ENCODE measurements at places on chromosomes 3 and 15. TPM values are rescaled to one million over a fixed set of nuclear protein-coding genes. Genes with fewer than 3 reads are reported as not detected.

The ACAD11 gene
- total RNA-seq, result 19.5 TPM

The ADPRH gene
- 2.0 TPM for total RNA-seq

The LRRC31 gene
- not detected for total RNA-seq

The XIRP1 gene
- not detected for total RNA-seq

The ANKRD63 gene
- not detected for total RNA-seq

The DISP2 gene
- total RNA-seq, result 0.30 TPM

The P2RY1 gene
- total RNA-seq, result 0.30 TPM

The RETNLB gene
- not detected for total RNA-seq

The C3orf70 gene
- 0.50 TPM for total RNA-seq

The CADM2 gene
- 0.15 TPM for total RNA-seq

The THAP10 gene
- 7.1 TPM for total RNA-seq

The SEC22A gene
- 50.9 TPM for total RNA-seq
